ENCODE measurements at places on chromosomes 11 and 22.

GRCh38 chr11:46413760-46414465, 22.3 kb upstream of the CHRM4 start:
- DNase-seq, result no peak

DNA sequence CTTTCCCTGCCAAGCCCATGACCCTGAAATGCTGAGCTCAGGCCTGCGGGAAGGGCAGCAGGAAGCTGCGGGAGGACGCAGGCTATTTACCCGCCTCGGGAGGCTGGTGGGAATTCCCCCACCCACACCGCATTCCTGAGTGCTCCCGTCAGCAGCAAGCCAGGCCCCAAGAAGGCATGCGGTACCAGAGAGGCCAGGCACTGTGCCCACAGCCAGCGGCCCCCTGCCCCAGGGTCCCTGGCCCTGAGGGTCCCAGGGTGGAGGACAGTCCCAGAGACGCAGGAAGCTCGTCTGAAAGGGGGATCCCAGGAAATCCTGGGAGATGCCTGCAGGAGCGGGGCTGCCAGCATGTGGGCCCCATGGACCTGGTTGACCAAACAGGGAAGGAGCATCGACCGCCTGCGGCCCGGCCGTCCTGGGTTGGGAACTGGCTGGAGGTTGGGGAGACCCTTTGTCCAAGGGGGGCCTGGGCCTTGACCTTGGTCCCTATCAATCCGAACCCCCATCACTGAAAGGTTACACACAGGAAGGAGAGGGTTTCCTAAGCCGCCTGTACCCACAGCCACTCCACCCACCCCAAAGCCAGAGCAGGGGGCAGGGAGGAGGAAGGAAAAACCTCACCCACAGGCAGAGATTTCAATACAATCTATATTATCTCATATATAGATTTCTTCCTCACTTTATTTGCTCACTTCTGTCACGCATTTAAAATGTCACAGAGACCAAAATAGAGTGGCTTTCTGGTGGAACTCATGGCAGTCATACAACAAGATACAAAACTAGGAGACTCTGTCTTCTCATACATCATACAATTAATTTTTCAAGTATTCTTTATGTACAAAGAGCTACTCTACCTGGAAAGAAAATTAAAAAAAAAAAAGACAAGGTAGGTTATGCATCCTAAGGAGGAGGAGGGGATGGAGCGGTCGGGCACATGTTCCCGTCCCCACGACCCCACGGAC, 17.1 kb downstream of the MAFF start:
- peak; percentile 94 for DNase-seq

GRCh38 chr11:45501392-45502225, 163.8 kb downstream of the CHST1 start:
- no peak for DNase-seq

DNA sequence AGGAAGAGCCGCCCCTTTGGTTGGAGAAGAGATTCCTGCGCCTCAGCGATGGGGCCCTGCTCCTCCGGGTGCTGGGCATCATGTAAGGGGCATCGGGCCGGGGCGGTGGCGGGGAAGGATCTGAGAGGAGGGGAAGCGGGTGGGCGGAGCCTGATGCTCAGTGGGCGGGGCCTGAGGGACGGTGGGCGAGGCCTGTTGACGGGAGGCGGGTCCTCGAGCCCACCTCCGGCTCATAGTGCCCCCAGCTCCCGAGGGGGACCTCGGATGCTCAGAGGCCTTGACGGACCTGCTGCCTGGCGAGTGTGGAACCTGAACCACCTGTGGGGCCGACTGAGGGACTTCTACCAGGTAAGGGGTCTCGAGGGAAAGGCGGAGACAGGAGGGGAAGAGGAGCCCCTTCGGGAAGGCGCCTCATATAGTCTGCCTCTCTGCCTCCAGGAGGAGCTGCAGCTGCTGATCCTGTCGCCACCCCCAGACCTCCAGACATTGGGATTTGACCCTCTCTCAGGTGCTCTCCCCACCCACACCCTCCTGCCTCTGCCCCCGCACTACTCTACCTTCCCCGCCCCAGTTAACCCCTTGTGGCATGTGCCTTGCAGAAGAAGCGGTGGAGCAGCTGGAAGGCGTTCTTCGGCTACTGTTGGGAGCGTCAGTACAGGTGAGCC, 799 bp downstream of the CCDC88B start:
- DNase-seq, result no peak

GRCh38 chr22:50487290-50488005, 789 bp downstream of the MIOX start:
- no peak for DNase-seq

- DNase-seq, result no peak
Measured at GRCh38 chr22:38732251-38732815, 23.5 kb downstream of the SUN2 start.

DNA sequence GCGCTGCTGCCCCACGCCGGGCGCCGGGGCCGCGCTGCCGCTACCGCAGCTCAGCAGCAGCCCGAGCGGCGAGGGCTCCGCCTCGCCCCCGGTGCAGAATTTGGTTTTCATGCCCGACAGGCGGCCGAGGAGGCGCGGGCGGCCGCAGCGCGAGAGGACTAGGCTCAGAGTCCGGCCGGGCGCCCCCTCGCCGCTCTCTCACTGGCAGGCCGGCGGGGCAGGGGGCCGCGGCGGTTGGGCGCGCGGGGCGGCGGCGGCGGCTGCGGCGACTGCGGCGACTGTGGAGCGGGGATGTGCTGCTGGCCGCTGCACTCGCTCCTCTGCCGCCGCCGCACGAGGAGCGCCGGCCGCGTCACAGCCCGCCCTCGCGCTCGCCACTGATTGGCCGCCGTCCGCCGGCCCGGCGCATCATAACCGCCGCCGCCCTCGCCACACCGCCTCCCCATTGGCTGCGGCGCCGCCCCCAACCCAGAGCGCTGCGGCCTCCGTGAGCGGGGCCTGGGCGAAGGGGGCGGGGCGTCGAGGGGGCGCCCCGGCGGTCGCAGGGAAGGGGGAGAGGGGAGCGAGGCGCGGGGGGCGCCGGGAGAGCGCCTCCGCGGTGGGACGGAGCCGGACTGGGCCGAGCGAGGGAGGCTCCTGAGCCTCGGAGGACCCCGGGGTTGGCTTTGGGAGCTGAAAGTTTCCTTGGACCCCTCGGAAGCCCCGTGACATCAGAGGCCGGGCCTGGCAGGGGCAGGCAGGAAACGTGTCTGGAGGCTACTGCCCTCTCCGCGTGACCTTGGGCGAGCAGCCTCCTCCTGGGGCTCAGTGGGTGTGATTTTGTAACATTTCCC, at the start of gene CHKA:
CHKA (minus strand) TSS at position 322 of the 833 bp plus-strand sequence; CDS start at position 111, 211 bp downstream.
- DNase-seq, result peak; percentile 90

- peak; percentile 29 for DNase-seq
Measured at GRCh38 chr11:64970731-64971151, 1.2 kb downstream of the MAJIN start.

DNA sequence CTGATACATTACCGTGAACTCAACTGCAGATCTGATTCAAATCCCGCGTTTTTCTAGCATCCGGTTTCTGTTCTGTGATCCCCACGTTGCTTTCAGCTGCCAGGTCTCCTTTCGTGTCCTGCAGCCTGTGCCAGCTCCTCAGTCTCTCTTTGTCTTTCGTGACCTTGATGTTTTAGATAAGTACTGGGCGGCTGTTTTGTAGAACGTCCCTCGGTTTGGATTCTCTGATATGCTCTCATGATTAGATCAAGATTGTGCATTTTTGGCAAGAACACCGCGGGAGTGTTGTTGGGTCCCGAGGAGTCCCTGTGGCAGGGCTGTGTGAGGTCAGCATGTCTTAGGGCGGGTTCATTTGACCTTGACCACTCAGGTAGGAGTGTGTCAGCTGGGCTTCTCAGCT, 38.6 kb downstream of the KCNQ1 start:
- DNase-seq, result no peak

DNA sequence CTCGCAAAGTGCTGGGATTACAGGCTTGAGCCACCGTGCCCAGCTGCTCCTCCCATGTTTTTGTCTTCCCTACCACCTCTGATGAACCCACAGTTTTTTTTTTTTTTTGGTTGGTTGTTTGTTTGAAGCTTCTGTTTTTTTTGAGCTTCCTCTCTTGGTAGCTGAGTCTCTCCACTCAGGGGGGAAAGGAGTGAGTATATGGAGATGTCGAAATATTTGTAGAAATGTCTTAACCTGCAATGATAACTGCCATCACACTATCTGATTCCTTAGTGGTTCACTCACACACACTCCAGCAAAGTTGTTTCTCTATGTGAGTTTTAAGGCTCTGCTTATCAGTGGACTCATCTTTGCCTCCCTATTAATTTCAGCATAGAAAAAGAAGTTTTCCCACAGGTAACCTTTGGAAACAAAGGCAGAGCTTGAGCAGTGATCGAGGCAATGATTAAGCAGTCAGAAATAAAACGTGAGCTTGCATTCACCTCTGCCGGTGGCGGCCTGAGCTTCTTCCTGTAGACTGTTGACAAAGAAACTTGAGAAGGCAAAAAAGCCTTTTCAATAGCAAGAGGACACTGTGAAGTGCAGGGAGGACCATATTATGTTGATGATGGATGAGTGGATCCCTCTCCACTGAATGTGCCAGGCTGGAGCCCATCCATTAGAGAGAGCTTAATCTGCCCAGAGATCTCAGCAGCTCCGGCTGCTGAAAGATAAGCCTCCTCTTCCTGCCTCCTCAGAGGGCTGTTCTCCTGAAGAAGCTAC, 29.0 kb upstream of the RASSF10 start:
- no peak for DNase-seq

GRCh38 chr11:134228625-134229024, 4.2 kb downstream of the VPS26B start:
- DNase-seq, result no peak

GRCh38 chr22:35900483-35901168, 128.0 kb downstream of the RBFOX2 start:
- DNase-seq, result no peak

DNA sequence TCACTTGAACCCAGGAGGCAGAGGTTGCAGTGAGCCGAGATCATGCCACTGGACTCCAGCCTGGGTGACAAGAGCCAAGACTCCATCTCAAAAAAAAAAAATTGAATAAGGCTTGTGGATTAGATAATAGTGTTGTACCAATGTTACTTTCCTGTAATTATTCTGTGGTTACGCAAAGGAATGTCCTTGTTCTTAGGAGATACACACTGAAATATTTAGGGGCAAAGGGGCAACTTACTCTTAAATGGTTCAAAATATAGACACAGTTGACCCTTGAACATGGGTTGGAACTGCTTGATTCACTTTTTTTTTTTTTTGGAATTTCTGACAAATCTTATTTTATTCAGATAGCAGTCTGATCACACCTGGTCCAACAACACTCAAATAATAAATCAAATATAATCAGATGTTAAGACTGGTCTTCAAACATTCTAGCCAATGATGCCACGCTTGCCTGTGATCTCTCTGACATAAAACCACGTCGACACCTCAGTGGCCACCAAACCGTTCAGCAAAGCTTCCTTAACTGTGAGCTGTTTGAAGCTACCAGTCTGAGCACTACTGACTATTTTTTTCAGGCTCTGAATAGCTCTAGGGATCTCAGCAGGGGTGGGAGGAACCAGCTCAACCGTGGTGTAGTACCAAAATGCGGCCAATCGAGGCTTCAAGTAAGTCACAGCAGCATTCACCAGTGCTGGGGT, 710 bp downstream of the ATP5MGL start:
- DNase-seq, result no peak

DNA sequence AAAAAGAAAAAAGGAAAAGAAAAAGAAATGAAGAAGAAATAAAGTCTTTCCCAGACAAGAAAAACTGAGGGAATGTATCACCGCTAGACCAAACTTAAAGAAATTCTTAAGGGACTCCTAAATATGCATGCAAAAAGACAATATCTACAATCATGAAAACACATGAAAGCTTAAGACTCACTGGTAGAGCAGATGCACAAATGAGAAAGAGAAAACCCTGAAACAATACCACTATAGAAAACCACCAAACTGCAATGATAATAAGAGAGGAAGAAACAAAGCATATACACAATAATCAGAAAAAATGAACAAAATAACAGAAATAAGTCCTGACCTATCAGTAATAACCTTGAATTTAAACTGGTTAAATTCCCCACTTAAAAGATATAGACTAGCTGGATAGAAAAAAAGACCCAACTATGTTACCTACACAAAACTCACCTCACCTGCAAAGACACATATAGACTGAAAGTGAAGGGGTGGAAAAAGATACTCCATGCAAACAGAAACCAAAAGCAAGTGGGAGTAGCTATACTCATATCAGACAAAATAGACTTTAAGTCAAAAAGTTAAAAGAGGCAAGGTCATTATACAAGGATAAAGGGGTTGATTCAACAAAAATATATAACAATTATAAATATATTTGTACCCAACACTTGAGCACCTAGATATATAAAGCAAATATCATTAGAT, 61.3 kb upstream of the NARS2 start:
- DNase-seq, result no peak

GRCh38 chr11:76577226-76577920, 93.2 kb downstream of the LRRC32 start:
- DNase-seq, result peak; percentile 98
